Sigmoid colon (tissue), 7 donors: ENCODE measurements at places on chromosomes 12 and 14. TPM values are rescaled to one million over a fixed set of nuclear protein-coding genes. Genes with fewer than 3 reads are reported as not detected.
A peak's percentile ranks its signal among the peaks of the same experiment; 100 is the strongest.

DNA sequence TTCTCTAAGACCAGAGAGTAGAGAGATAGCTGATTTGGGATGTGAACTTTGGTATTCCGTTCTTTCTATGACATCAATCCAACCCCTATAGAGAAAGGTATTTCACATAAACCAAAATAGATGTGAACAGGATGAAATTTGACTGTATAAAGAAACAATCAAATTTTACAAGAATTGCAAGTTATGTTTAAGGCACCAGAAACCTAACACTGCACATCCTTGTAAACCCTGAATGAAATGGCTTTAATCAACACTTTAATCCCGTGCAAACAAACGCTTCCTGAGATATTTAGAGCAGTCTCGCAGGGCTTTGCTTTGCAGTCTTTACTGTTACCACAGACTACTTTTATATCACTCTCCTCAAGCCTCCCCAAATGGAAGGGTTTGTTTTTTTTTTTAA, 125.1 kb downstream of the APAF1 start:
- no peak for DNase-seq

CFAP54 gene
- total RNA-seq = 1.1 TPM

- peak; percentile 66 for DNase-seq
These were observed 124.0 kb downstream of the DYRK2 start for GRCh38 chr12:67772267-67773169.

GRCh38 chr12:93573552-93574223, 1.2 kb downstream of the SOCS2 start:
- no peak for DNase-seq

DNA sequence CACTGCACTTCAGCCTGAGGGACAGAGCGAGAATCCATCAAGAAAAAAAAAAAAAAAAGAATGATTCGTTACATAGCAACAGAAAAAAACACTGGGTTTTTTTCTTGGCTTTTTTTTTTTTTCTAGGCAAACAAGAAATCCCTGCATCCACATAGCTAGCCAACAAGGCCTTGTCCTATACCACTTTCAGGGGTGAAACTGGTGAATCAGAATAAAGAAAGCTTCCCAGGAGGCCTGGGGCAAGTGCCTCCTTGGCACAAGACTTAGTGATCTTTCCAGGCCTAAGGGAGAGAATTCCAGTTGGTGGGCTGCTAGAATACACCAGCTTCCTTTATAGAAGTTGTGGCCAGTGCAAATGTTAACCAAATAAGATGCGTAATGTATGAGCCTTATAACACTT, 90.0 kb downstream of the VCPKMT start:
- DNase-seq = no peak

- no peak for DNase-seq
These were observed 1.0 kb downstream of the ITFG2 start for GRCh38 chr12:2813214-2814185.

GRCh38 chr14:61109288-61109687, 128.2 kb downstream of the SLC38A6 start:
- no peak for DNase-seq

- no peak for DNase-seq
These were observed 59.4 kb downstream of the SDR9C7 start for GRCh38 chr12:56874821-56875220.

GRCh38 chr14:92937051-92937937, 14.3 kb downstream of the CHGA start:
- no peak for DNase-seq

COCH gene
- 0.99 TPM for total RNA-seq

GRCh38 chr14:64639340-64639821, 64.8 kb upstream of the PLEKHG3 start:
- DNase-seq = no peak

DNA sequence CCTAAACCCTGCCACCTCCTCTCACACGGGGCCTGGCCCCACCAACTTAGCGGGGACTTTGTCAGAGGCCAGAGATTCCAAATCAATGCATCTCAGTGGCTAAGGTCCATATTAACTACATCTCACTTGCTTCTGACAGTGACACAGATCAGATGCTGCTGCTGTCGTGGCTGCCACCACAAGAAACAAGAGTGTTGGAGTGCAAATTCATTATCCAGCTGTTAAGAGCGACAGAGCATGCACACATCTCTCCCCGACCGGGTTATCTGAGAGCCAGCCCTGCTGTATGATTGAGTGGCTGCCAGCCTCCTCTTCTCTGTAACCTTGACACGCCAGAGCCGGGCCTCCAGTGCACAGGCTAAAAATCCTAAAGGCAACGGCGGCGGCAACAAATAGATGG, 40.2 kb downstream of the SPRING1 start:
- no peak for DNase-seq

ZFHX2 gene
- 1.4 TPM for total RNA-seq

DNA sequence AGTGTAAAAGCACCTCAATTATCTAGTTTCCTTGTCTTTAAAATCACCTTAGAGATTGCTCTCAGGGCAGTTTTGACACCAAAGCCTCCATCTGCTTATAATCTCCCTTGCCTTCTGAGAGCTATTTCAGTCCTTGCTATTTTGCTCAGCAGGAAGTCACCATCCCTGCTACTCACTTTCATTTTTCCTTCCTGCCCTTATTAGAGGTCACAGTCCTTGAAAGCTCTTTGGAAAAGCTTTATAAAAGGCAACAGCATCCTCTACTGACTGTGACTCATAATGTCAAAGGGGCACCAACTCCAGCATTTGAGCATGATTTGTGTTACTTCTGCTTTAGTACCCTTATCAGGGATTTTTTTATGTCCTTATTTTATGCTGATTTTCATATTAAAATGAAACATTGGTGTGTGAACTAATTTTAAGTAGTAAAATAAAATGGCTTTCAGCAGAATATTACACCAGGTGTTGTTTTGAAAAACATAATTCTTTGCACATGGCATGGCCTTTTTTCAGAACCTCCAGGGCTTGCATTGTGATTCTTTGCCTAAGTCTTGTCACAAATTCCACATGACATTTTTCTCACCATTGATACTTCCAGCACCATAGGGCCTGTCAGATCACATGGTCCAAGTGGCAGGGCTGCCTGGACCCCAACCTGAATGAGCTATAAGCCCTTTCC, 213.0 kb downstream of the ADAMTS20 start:
- no peak for DNase-seq

DNA sequence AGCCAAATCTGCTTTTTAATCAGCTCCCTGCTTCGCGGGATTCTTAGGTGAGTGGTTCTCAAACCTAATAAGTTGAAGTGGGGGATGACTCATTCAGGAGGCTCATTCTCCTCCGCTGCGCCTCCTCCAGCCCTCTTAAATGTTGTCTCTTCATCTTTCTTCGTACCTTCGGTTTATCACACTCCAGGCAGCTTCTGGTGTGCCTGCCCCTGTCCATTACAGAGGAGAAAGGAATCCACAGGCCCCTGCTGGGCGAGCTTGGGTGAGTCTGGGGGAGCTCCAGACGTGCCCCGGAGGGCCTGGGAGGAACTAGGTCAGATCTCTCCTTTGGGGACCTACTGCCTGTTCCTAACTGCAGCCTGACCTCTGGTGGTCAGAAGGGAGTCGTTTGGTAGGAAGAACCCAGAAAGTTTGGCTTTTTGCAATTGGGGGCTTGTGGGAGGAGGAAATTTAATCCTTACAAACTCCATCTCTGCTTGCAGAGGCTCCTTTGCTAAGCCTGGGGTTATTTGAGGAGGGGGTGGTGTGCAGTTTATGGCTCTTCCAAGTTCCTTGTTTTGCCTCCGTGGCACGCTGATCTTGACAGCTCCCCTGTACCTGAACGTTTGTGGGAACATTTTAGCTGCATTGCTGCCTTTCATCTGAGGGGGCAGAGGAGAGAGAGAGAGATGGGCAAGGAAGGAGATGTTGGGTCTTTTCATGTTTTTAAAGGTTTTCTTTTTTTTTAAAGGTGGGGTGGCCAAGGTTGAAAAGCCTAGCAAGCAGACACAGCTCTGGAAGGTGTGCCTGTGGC, 84.1 kb upstream of the GNG2 start:
- peak; percentile 75 for DNase-seq

SLC39A2 gene
- not detected for total RNA-seq

DNA sequence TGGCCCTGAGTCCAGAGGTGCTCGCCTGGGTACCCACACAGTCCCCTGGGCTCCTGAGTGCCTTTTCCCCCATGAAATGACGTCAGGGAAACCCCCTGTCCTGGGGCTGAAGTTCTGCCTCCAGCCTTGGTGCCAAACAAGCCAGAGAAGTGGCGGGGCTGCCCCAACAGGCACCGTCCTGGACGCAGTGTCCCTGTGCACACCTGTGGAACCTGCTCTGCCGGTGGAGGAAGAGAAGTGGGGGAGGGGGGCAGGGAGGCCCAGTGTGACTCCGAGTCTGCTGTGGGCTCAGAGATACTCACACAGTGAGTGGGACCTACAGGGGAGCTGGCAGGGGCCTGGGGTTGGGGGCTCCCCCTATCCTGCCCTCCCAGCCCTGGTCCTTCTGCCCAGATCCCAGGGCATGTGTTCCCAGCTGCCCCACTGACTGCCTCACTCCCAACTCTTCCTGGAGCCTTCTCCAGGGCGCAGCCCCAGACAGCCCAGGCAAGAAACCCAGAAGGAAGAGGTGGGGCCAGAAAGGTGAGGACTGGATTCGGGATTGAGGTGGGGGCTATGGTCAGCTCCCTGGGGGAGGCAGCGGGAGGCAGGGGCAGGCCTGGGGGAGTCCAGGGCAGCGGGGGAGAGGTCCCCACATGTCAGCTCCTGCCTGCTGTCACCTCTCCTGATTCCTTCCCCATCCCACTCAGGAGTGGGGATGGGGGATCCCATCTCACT, 24.7 kb downstream of the CCDC85C start:
- DNase-seq = no peak

DNA sequence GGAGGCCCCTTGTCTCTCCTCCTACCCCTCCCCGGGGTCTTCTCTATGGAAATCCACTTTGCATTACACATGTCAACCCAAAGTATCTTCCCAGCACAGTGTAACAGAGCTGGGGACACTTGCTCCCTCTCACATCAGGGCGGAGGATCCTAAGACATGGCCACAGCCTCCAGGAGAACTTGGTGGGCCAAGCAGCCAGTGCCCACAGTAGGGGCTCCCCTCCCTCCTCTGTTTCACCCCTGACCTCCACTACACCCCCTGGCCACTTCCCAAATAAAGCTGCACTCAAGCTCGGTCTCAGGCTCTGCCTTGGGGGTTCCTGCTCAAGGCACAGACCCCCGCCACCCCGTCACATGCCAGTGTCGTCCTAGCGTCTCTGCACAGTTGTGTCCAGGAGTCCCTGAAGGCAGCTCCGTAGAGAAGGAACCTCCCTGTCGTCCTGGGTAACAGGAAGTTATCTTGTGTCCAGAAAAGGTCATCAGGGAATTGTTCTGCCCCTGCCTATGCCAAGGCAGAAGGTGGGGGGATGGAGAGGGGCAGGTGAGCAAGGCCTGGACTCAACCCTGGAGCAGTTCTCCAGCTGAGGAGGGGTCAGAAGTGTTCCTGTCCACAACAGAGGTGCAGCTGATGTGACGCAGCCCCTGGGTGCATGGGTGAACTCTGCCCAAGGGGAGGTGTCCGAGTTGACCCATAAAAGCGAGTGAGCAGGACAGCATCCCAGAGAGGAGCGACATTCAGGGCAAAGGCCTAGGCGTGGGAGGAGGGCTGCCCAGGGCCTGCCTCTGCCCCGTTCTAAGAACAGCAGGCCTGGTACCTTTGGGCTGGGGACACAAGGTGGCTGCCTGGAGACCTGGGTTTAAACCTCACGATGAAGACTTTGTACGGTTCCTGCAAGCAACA, 25.5 kb downstream of the DIO3 start:
- no peak for DNase-seq

- DNase-seq = no peak
These were observed 72.8 kb upstream of the ZDHHC17 start for GRCh38 chr12:76690921-76691700.
